Jurkat, Clone E6-1 (cell line): ENCODE measurements at places on chromosomes 3 and 15.

DNA sequence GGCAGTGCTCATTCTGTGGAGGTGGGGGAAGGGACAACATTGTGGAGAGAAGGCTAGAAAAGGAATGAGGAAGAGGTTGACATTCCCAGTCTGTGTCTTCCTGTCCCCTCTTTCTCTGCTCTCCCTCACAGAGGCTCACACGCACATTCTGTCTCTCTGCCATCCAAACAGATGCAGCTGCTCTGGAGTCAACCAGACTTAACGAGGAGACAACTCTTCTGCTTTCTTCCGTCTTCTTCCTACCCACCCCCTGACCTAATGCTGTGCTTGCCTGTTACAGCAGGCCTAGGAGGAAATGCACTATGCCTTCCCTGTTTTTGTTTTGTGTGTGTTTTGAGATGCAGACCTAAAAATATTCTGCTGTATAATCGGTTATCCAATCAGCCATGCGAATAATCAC is 121.9 kb downstream of the CACNA1D start:
- DNase-seq: no peak

- DNase-seq: no peak
Observed at GRCh38 chr3:26621176-26621575, 1.4 kb upstream of the LRRC3B start.

- no peak for DNase-seq
Observed at GRCh38 chr3:14877469-14877868, 58.7 kb downstream of the FGD5 start.

- no peak for DNase-seq
Observed at GRCh38 chr15:81530271-81530691, 156.3 kb upstream of the TMC3 start.

DNA sequence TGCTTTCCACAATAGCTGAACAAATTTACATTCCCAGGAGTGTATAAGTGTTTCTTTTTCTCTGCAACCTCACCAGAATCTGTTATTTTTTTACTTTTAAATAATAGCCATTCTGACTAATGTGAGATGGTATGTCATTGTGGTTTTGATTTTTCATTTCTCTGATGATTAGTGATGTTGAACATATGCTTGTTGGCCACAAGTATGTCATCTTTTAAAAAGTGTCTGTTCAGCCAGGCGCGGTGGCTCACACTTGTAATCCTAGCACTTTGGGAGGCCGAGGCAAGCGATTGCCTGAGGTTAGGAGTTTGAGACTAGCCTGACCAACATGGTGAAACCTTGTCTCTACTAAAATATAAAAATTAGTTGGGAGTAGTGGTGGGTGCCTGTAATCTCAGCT is 619.3 kb downstream of the SI start:
- no peak for DNase-seq

- no peak for DNase-seq
Observed at GRCh38 chr3:177522051-177522450, 324.8 kb upstream of the TBL1XR1 start.

- DNase-seq: no peak
Observed at GRCh38 chr3:57949344-57949743, 58.9 kb upstream of the FLNB start.

- DNase-seq: no peak
Observed at GRCh38 chr15:76449455-76449854, 112.9 kb downstream of the ISL2 start.

- no peak for DNase-seq
Observed at GRCh38 chr3:41210966-41211365, 11.7 kb downstream of the CTNNB1 start.

DNA sequence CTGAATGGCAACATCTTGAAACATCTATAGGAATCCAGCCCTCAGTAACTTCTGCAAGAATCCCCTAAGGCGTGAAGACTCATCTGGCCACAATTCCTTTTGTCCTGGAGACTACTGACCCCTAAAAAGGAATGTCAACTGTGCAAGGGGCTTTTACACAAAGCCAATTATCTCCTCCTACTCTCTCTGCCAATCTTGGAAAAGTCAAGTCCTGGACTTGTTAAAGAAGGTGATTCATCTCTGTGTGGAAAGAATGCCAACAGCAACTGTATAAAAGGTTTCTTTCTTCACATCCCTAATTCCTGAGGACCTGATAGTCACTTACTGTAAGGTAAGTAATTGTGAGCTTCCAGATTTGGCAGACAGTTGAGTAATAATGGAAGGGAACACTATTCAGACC is 22.3 kb downstream of the THRB start:
- DNase-seq: no peak

GRCh38 chr15:51849860-51850259 is 20.4 kb downstream of the TMOD3 start:
- DNase-seq: no peak

- no peak for DNase-seq
Observed at GRCh38 chr15:73283366-73283962, 85.3 kb downstream of the HCN4 start.

DNA sequence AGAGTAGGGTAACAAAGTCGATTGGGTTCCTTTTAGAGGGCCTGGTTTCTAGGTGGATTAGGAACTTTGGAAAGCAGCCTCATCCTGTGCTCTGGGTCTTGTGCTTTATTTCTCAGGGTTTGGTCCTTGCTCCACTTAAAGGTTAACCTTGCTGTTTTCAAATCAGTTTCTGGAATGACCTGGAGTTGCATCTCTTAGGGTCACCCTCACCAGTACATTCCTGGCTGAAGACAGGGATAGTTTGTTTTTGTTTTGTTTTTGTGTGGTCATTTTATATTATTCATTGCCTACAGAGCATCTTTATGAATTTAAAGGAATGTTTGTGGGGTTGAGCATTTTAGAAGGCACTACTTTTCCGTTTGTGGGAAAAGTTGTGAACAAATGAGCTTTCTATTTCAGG is 45.5 kb upstream of the ZNF280D start:
- no peak for DNase-seq

DNA sequence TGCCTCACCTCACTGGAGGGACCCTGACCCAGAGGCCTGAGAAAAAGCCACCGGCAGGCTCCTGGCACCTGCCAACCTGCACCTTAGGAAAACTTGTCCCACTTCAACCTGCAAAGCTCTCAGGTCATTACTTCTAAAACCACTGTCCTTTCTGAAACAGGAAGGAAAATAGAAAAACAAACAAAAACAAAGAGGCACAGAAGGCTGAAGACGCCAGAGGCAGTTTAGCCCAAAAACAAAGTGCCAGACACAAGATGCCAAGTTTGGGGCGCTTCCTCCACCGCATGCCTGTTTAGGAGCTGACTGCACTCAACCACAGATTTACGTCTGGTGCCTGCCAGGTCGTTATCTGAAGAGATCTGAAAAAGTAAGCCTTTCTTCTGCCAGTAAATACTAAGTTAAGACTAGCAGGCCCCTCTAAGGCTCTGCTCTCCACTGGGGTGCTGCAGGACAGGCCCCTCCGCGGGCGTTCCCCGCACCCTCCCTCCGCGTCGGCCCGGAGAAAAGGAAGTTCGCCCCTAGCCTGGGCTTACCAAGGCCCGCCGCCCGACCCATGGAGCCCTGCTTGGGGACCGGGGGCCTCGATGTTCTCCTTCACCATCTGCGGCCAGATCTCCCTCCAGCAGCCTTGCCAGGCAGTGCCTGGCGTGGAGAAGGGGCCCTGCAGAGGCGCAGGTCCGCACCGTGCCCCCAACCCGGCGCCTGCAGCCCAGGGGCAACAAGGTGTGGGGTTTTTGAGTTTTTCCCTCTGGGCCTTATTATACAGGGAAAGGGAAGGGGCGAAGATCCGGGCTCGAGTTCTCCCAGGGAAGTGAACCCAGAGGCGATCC is 1.3 kb downstream of the GOLGA8A start:
- DNase-seq: peak; percentile 5

DNA sequence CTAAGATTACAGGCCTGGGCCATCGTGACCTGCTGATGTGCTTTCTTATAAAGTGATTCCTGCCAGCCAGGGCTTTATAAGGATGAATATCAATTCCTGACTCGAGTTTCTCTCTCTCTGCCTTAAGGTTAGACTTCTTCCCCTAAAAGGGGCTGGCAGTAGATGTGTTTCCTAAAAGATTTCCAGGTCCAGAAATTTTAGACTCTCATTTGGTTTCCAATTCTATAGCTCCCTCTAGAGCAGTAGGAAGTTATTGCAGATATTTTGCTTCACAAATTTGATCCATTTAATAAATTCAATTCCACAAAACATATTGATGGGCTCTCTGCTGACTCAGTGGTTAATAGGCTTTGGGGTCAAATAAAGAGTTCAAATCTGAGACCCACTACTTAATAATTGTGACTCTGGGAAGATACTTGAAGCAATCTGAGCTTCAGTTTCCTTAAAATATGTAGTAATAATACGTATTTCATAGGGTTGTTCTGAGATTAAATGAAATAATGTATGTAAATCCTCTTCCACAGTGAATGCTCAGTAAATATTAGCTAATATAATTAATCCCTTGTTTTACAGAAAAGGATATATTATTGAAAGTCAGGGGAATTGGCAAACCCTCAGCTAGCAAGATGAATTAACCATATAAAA is 2.1 kb downstream of the TRIM69 start:
- DNase-seq: peak; percentile 62

DNA sequence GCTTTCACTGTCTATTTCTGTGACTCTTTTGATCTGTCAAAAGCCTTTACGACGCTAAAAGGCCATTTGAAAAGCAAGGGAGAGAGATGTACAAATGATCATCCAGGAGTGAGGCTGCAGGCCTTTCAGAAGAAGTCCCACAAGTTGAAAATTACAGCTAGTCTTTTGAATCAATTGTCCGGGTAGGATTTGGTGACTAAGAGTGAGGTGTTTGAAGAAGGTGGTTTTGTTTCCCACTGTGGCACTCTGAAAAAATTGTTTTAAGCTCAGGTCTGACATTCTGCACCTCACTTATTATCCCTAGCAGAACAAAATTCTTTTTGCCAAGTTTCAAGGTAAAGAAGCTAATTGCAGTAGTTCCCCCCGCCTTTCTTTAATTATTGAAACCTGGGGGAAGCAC is 50.8 kb upstream of the TMEM108 start:
- no peak for DNase-seq

DNA sequence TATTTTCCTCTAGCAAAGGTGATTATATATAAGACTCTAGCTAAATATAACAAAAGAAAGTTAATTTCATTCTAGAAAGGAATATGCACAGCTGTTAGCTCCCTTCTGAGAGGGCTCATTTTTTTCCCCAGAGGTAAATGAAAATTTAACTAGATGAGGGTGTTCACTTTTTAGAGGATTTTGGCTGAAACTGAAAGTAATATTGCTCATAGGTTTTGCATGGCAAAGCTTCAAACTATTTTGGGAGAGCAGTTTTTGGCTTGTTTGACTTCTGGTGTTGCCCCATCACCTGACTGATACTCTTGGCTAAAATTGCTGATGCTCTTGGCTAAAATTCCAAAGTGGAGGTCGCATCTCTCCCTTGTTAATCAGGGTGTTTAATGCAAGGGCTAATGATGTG is 311.9 kb downstream of the EDEM1 start:
- DNase-seq: no peak

GRCh38 chr3:52834871-52835501 is at the start of gene MUSTN1:
MUSTN1 (minus strand) TSS chr3:52835019; CDS start chr3:52834948, 71 bp downstream.
- DNase-seq: no peak

- no peak for DNase-seq
Observed at GRCh38 chr3:152466784-152467183, 198.1 kb downstream of the MBNL1 start.

DNA sequence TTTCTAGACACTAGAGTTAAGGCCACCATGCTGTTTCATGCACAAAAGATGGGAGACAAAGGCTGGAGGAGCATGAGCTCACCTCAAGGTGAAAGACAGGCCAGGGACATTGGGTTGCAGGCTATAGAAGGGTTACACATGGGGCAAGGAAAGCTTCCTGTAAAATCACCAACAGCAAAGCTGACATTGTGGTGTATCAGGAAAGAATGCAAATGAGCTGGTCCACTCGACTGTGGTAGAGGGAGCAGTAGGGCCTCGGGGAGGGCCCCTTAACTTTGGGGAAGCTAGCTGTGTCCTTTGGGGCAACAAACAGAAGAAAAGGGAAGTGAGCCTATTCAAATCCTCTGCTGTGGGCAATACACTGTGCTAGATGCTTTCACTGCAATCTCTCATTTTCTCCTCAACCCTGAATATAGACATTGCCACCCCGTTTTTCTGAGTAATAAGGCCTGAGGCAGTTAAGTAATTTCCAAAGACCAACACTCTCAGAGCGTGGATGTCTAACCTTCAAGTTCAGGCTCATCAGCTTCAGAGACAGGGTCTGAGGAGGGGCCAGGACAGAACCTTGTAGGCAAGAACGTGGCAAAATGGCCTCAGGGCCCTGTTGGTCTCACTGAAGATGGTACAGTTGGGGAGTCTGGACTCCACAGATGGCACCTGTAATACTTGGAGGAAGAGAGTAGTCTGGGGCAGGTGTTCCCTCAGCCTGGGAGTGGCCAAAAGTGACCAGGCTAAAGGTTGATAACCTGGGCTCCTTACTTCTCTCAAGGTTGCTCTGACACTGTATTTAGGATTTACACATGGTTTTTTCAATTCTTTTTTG is 24.1 kb downstream of the CX3CR1 start:
- DNase-seq: no peak

DNA sequence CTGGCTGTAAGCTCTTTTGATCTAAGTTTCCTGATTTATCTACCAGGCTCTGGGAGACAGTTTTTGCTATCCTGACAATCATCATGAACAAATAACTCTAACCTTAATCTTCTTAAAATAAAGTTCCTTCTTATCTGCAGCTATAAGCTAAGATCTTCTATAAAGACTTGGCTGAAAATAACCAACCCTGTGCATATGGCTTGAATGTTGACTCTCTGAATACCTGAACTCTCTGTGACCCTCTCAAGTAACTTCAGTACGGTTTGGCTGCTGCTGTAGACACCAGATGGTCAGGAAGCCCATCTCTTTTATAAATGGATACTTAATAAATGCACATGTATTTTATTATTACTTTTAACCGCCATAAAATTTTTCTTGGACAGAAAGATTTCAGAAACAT is 412.4 kb upstream of the CBLB start:
- no peak for DNase-seq

- no peak for DNase-seq
Observed at GRCh38 chr3:151839313-151839631, 25.4 kb downstream of the AADAC start.

DNA sequence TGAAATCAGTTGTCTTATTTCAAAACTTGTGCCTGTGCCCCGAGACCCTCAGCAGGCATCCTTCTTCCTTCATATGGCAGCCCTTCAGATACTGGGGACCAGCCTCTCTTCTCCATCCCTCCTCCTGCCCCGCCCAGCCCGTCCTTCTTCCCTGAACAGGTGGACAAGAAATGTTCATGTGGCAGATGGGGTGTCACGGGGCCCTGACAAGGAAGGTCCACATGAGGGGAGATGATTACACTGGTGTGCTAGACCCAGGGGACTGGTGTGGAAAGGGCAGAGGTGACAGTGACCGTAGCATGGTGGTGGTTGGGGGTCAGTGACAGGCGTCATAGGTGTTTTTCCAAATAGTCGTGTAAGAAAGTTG is 150.9 kb downstream of the CHDH start:
- no peak for DNase-seq

- peak; percentile 25 for DNase-seq
Observed at GRCh38 chr3:125382298-125382697, 7.2 kb upstream of the ZNF148 start.

DNA sequence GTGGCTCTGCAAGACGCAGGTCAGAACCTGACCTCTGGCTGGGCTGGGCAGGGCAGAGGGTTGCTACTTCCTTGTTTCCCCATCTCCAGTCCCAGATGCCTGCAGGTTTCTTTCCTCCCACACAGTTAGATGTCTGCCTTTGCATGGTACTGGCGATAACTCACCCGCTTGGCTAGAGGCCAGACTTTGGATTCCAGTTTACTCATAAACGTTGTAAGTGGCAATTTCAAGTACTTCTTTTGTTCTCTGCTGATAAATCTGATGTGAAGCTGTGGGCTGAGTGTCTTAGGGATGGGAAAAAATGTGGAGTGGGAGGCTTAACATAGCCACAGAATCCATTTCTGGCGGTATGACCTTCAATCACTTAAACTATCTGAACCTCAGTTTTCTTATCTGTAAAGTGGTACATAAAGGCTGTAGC is 194.2 kb downstream of the EBLN2 start:
- DNase-seq: no peak
